Lung (tissue), 17 donors: ENCODE measurements at places on chromosomes 2 and 18.

- no peak for DNase-seq
Measured at GRCh38 chr2:219302412-219302968, 6.7 kb downstream of the PTPRN start.

- DNase-seq, result no peak
Measured at GRCh38 chr18:4807604-4808293, 352.6 kb upstream of the DLGAP1 start.

GRCh38 chr2:3001615-3002560, 375.7 kb downstream of the EIPR1 start:
- DNase-seq, result no peak

GRCh38 chr2:81835321-81836000, 1530.9 kb upstream of the LRRTM1 start:
- DNase-seq, result no peak

GRCh38 chr2:128162266-128162665, 71.3 kb downstream of the UGGT1 start:
- DNase-seq, result no peak
